ENCODE measurements at places on chromosomes 12 and 14.

DNA sequence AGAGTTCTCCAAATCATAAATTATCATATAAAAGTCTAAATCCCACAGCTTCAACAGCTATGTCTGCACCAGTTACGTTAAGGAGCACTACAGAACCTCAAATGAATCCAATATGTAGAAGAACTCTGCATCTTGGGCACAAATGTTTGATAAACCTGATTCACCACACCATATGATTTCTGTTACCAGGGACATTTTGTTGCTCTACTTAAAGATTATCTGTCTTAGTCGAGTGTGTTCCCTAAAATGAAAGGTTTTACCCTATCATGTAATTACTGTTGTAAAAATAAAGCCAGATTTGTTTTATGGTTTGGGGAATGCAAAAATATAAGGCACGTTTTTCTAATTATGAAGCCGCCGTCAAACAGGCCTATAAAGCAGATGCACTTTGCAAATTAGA lies 363.1 kb downstream of the EGLN3 start:
- no peak for DNase-seq

- DNase-seq: no peak
Observed at GRCh38 chr12:118714051-118714460, 267.3 kb upstream of the SRRM4 start.

DNA sequence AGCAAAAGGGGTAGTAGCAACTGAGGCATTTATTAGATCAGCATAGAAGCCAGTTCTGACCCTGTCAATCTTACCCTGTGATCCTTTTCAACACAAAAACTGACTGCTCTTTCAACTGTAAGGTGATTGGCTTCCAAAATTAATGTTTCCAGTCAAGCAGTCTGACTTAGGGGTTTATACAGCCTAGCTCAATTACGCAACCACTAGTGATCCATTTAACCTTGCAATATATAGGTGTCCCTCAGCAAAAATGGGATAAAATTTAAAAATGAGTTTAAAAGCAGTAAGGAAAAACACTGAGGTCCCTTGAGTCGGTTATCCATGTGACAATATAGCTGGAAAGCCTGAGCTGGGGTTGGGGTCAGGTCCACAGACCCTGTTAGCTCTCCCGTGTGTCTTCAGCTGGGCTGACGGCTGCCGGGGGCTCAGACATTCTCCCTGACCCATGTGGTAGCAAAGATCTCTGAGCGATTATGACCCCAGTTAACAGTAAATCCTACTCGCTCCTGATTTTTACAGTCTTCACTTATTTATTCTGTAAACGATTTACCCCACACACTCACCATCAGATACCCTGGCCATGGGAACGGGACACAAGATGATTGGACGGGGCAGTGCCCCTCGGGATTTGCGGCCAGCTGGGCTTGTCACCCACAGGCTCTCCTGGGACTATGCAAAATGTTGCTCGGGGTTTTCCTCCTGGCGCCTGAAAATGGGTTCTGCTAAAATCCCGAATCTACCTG lies 16.6 kb downstream of the ADGRD1 start:
- DNase-seq: no peak

DNA sequence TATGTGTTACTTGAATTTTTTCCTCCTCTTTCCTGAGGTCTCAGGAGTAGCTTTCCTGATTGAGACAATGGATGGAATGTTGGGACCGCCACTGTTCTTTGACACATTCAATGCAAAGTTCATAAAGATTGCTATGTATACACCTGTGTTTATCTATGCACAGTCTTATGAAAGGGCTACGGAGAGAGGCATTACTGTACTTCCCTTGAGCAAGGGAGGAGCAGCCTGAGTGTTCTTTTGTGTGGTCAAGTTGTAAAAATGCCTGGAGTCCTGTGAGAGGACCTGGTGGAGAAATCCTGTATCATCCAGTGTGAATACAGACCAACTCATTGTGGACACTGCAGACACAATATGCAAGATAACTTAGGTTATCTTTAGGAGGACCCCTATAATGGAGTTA lies 1.2 kb downstream of the SRGAP1 start:
- no peak for DNase-seq

GRCh38 chr12:12425001-12425400 lies 68.1 kb downstream of the BORCS5 start:
- DNase-seq: no peak

- DNase-seq: peak; percentile 40
Observed at GRCh38 chr12:1593174-1594005, 991 bp downstream of the FBXL14 start.

DNA sequence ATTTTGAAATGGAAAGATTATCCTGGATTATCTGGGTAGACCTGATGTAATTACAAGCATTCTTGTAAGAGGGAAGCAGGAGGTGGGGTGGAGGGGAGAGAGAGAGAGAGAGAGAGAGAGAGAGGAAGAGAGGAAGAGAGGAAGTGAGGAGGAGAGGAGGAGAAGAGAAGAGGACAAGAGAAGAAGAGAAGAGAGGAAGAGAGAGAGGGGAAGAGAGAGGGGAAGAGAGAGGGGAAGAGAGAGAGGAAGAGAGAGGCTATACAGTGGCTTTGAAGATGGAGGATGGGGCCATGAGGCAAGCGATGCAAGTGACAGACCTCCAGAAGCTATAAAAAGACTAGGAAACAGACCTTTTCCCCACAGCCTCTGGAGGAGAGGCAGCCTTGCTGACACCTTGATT lies 13.7 kb upstream of the CHST11 start:
- no peak for DNase-seq

- DNase-seq: no peak
Observed at GRCh38 chr14:67186789-67187584, 2.3 kb upstream of the GARIN2 start.

- DNase-seq: no peak
Observed at GRCh38 chr14:91383439-91383838, 34.2 kb downstream of the CCDC88C start.

DNA sequence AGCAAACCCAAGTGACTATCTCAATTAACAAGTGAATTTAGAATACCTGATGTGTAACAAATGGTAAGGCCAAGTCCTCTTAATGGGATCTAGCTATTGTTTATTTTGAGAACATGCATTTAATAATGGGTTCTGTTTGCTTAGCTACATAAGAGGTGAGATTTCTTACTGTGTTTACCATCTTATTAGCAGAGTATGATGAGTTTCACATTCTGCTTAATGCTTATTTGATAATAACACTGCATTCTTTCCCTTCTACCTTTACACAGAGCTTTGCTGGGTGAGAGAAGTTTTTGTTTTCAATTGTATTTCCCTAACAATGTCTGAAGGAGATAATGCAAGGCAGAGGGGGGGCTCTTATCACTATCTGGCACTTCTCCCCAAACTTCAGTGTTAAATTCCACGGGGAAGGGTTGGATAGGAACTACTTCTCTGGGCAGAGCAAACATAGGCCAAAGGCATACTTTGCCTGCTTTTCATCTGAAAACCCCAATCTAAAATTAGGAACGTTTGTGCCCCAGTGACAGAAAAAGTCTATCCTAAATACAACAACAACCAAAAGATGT lies 129.0 kb upstream of the ATXN7L3B start:
- DNase-seq: no peak

DNA sequence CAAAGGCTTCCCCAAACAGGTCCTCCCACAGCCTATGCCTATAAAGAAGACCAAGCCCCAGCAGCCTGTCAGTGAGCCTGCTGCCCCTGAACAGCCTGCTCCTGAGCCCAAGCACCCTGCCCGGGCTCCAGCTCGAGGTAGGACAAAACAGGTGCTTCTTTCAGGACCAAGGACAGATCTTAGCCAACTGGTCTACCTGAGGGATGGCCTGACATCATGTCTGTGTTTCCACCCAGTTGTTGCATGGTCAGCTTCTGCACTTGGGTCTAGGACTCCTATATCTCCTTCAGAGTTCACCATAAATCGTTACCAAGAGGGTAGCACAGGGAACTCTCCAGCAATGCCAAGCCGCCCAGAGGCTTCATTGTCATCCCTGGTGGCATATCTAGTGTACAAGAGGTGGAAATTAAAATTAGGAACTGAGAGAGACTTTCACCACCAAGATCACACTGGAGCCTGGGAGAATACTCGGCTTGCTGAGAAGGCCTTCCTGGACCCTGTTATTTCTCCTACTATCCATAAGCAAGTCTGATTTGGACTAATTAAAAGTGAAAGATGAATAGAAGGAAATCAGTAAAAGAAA lies 38.2 kb upstream of the OAS1 start:
- no peak for DNase-seq

DNA sequence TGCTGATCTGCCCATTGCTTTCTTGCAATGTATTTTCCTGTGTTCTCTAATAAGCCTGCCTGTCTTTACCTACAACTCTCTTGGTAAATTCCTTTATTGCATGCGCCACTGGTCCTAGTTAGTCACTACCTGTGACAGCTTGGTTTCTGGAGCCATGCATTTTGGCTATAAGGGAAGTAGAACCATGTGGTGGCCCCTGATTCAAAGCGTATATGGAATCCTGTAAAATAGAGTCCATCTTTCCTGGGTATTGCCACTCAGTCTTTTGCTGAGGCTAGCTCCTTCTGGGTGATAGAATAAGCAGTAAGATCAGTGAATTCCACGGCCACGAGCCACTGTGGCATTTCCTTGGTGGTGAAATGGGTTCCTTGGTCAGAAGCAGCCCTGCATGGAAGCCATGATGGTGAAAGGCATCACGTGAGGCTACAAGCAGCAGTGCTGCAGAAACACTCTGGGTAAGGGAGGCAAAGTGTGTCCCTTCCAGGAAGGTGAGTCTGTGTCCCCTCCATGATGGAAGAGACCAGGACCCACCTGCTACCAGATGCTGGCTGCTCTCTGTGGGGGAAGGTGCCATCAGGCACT lies 19.6 kb downstream of the TNFAIP2 start:
- DNase-seq: no peak

DNA sequence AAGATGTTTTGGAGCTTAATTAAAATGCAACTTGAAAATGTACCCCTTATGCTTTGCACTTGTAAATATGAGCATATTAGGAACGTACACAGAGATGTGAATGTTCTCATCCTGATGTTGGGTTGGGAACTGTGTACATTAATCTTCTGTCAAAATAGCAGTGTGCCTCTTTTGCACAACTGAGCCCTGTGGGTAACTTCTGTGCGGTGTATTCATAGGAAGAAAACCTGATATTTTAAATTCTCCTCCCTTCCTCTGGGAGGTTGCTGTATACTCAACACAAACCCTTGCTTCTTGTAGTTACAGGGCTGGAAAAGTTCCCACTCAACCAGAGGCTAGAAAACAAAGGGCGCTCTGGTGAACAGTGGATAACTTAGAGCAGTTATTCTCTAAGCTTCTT lies 18.7 kb downstream of the PTHLH start:
- no peak for DNase-seq

DNA sequence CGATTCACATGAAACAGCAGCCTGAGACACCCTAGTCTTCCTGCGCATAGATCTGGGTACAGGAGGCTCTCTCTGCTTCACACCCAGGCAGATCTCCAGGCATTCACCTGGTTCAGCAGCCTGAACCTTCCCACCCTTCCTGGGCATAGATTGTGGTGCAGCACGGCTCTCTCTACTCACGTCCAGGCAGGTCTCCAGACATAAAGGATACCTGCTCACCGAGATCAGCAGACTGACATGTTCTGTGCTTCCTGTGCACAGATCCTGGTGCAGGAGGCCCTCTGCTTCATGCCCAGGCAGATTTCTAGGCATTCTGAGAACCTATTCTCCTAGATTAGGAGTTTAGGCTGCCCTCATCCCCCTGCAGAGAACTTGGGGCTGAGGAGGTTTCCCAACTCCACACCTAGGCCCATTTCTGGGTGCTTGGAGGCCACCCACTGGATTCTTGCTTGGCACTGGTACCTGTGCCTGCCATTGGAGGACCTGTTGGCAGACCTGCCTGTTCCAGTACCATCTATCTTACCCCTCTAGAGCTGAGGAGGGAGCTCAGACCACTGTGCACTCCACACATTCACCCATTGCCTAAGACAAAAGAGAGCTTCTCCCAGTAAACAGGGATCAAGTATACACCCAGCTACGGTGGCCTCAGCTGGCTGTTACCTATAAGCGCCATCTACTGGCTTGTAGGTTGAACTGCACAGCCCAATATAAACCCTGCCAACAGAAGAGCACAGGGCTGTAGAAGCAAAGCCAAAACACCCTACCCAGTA lies 28.0 kb upstream of the GARIN6 start:
- DNase-seq: no peak

GRCh38 chr12:112190231-112191025 lies 65.1 kb downstream of the TRAFD1 start:
- DNase-seq: no peak

GRCh38 chr12:91001306-91001705 lies 3.5 kb downstream of the EPYC start:
- DNase-seq: no peak

- no peak for DNase-seq
Observed at GRCh38 chr14:54974788-54975414, 52.0 kb downstream of the WDHD1 start.

DNA sequence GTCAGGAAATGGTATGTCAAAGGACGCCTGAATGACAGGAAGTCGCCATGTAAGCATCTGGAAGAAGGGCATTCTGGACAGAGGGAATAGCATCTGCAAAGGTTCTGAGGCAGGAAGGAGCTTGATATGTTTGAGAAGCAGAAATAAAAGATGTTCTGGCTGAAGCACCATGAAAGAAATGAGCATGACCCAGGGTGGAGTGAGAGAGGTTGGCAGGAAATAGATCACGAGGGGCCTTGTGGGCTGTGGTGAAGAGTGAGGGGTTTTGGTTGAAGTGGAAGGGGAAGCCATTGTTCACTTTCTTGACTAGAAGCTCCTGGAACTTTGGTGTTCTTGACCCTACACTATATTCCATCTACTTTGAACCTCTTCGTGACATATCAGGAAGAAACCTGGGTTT lies 99.4 kb upstream of the PARP11 start:
- no peak for DNase-seq

DNA sequence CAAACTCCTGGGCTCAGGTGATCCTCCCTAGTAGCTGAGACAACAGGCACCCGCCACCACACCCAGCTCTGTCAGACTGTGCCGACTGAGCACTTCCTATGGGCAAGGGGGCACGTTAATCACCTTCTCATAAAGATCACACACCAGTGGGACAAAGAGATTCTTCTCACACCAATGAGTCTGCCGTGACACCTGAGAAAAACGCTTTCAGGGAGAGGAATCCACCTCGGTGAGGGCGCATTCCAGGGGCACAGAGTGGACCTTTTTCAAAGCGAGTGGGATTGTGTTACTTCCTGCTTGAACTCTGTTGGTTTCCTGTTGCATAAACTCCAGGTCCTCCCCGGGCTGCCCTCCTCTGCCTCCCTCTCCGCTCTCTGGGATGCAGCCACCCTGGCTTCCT lies 17.5 kb upstream of the SCARB1 start:
- no peak for DNase-seq

DNA sequence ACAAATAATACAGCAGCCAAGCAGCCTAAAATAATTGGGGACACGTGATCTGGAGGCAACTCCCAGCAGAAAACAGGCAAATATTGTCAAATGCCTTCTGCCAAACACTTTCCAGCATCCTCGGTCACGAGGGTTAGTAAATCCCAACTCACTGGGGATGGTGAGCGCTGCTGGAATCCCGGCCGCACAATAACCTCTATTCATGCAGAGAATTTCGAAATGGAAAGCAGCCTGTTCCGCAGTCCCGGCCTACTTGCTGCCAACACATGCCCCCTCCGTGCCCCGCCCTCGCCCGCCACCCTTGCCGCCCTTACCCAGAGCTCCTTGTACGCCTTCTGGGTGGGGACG lies 62.2 kb downstream of the RFX4 start:
- no peak for DNase-seq

Data from CD8-positive, alpha-beta memory T cell (primary cell).